ENCODE measurements at places on chromosomes 7 and 10.

DNA sequence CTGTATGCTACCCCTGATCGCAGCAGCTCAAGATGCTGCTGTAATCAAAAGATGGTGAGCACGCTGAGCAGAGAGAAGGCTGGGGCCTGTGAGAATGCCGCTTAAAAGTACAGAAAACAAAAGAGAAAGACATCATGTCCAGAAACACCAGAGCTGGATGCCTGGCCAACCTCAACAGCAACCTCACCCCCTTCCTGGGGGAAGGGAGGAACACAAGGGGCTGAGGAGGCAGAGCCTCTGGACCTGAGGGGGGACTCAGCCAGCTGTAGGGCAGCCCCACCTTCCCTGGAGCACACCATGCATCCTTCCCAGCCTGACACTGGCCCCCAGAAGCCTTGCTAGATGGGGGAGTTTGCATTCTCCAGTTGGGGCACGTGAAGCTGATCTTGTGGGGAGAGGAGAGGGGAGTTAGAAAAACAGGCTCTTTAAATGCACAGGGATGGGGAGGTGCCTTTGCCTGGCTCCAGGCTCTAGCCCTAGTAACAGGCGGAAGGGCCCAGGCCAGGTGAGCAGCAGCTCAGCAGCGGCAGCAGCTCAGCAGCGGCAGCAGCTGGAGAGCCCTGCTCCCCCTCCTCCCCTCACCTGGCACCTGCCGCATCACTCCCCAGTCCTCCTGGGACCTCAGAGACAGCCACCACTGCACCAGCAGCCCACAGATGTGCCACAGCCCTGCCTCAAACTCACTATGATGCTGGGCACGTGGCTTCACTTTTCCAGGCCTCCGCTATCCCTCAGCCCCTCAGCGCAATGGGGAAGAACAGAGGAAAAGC lies 156.3 kb downstream of the NEURL1 start:
- no peak for DNase-seq

DNA sequence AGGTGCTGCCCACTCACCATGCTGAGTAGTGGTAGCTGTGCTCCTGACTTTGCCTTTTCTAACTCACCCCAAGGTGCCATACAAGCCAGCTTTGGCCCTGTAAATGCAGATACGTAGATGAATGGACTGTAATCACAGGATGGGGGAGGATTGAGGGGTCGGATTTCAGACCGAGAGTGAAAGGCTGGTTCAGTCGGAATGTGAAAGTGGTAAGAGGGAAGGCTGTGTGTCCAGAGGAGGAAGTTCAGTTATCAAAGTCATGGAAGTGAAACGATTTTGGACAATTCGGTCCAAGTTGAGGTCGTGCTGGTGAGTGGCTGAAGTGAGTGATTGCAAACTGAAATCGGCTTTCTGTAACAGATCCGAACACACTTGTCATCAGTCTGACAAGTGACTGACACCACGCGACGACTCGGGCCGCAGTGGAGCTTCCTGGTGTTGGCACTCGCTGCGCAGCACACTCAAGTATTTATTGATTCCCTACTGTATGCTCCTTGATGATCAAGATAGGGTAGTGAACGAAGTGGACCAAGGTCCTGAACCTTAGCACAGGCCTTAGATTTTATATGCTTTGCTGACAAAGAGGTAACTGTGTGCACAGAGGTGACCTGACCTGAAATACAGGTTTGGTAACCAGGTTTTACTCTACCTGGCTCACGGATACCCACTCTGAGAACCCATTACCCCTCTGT lies 10.5 kb downstream of the ZNF282 start:
- no peak for DNase-seq

- DNase-seq, result no peak
Observed at GRCh38 chr7:134623193-134623592, 23.5 kb upstream of the BPGM start.

- no peak for DNase-seq
Observed at GRCh38 chr7:134355927-134356326, 39.2 kb upstream of the SLC35B4 start.

GRCh38 chr7:134710854-134711624 lies 64.4 kb downstream of the BPGM start:
- peak; percentile 16 for DNase-seq

- no peak for DNase-seq
Observed at GRCh38 chr7:41339913-41340676, 362.8 kb downstream of the INHBA start.

DNA sequence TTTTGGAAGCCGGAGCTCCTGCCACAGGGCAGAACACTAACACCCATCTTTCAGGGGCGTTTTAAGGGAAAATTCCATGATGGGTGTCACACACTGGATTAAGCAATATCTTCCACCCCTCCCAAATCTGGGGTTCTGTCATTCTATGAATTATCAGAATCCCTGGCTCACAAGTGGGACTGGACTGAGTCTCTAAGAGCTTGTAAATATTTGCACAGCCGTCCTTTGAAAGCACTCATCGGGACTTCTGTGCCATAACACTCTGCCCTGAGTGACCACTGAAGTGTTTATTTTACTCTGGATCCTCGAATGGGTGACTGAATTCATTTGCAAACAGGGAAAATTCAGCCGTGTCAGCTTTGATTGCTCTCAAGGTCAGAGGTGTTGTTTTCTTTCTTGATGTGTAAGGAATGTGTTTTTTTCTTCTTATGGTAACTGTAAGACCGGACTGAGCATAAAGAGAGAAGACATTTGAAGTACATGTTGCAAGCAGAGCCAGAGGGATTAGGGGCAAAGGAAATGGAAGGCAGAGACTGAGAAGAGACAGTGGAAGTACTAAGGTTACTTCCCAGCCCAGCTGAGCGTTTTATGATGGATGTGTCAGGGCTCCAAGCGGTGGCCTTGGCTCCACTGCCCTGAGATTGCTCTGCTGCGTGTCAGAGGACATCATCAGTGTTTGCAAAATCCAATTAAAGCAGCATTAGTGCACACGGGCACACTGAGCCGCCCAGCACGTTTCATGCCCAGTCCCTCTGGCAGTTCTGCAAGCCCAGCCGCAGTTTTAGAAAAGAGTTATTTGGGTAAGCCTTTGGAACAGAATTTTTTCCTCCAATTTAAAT lies 17.7 kb upstream of the GTPBP4 start:
- DNase-seq, result no peak

GRCh38 chr10:36779238-36779846 lies 346.1 kb upstream of the ANKRD30A start:
- DNase-seq, result no peak

- DNase-seq, result no peak
Observed at GRCh38 chr10:33067481-33067880, 109.5 kb upstream of the ITGB1 start.

DNA sequence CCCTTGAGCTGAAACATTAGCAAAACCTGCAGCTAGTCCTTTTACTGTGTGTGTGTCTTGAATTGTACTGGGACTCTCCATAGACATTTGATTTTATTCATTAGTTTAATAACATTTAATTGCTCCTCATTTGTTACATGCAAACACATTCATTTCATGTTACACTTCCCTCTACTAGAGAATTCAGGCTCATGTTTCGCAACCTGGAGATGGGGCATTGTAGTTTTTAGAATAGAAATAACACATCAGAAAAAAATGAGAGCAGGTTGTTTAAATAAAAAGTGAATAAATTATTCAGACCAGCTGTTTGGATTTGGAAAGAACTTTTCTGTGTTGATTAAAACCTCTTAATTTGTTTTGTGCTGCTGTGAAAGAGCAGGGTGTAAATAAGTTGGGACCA lies 243.9 kb downstream of the ETV1 start:
- no peak for DNase-seq

DNA sequence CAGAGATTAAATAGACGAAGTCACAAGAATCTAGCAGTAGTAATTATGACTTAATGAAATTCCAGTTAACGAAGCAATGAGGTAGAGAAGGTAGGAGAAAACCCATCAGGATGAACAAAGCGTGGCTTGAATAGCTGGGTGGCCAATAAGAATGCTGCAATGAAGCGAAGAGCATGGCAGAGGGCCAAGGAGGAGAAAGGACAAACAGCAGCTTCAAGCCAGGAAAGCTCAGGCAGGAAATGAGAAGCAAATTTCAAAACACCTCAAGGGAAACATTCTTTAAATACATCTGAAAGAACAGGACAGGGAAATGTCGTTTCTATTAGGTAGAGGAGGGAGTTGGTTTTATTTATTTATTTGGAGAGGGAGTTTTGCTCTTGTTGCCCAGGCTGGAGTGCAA lies 122.5 kb downstream of the KIAA1217 start:
- no peak for DNase-seq

- peak; percentile 37 for DNase-seq
Observed at GRCh38 chr7:5396542-5396941, 27.1 kb downstream of the TNRC18 start.

DNA sequence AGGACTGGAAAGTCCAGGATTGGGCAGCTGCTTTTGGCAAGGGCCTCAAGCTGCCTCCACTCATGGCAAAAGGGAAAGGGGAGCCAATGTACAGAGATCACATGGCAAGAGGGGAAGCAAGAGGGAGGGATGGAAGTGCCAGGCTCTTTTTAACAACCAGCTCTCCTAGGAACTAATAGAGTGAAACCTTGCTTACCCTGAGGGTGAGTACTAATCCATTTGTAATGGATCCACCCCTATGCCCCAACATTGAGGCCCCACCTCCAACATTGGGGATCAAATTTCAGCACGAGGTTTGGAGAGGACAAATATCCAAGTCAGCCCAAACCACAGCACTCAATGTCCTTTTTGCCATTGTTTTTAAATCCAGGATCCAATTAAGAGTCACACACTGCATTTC lies 12.5 kb downstream of the HABP2 start:
- no peak for DNase-seq

DNA sequence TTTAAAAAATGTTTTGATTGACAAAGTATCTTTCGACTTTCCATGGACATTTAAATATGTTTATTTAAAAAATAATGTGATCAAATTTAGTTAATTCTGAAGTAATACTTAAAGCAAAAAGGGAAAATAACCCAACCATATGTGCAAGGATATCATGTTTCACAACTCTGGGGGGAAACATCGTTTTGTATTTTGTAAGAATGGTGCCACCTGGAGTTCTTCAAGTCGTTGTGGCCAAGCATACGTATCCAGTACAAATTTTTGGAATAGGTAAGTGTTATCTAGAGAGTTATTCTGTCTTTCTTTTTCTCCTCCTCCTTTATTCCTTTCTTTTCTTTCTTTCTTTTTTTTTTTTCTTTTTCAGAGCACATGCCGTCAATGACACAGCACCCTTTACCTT lies 176.2 kb upstream of the CSTF2T start:
- no peak for DNase-seq
